ENCODE measurements at places on chromosomes 11 and 22.

GRCh38 chr11:47447906-47448305, 1.0 kb downstream of the RAPSN start:
- no peak for DNase-seq

- DNase-seq: peak; percentile 37
Measured at GRCh38 chr22:23237841-23238240, 57.5 kb downstream of the BCR start.

- DNase-seq: no peak
Measured at GRCh38 chr11:1487851-1488574, 1.4 kb upstream of the MOB2 start.

- no peak for DNase-seq
Measured at GRCh38 chr22:47301820-47302475, 539.5 kb downstream of the TBC1D22A start.

DNA sequence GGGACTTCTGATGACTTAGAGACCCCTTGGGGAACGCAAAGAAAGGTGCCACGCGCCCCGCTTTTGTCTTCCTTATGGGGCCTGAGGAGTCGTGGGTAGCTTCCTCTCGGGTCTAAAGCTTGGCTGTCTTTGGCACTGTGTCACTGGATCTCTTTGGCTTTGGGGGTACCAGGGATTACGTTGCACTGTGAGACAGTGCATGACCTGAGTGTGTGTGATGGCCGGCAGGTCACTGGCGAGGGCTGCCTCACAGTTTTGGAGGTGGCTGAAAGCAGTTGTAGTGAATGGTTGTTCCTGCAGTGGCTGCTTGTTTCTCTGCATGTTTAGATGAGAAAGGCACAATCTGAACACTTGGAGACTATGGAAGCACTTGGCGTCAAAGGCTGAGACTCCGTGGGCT, 5.8 kb upstream of the ARSA start:
- no peak for DNase-seq

- DNase-seq: peak; percentile 11
Measured at GRCh38 chr11:86068138-86068871, 579 bp downstream of the PICALM start.

DNA sequence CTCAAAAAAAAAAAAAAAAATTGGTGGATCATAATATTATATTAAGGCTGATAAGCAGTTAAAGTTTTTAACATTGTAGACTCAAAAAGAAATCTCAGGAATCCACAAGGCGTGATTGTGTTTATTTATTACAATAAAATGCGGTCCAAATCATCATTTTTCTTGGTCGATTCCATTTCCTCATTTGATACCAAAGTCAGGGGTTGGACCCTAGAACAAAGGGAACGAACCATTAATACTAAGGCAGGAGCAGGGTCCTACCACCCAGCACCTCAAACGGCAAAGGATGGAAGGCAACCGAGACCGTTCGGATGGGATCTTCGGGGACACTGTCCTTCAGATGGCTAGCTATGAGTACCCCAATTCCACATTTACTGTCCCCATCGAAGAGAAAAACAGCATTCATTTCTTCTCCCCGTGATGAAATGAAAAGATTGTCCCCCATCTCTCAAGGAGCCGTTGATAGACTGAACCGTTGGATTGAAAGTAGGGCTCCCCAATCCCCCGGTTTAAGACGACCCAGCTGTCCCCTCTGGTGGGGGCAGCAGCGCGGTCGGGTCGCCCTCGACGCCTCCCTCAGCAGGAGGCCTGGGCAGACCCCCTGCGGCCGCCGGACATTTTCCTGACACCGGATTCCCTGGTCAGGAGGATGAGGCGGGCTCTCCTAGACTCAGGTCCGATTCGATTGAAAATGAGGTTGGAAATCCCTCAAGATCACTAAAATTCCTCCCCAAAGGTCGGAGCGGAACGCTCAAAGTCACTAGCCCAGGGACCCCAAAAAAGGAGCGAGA, 607 bp downstream of the DMC1 start:
- DNase-seq: no peak

- DNase-seq: no peak
Measured at GRCh38 chr22:22773427-22773826, 114.2 kb upstream of the IGLL5 start.

DNA sequence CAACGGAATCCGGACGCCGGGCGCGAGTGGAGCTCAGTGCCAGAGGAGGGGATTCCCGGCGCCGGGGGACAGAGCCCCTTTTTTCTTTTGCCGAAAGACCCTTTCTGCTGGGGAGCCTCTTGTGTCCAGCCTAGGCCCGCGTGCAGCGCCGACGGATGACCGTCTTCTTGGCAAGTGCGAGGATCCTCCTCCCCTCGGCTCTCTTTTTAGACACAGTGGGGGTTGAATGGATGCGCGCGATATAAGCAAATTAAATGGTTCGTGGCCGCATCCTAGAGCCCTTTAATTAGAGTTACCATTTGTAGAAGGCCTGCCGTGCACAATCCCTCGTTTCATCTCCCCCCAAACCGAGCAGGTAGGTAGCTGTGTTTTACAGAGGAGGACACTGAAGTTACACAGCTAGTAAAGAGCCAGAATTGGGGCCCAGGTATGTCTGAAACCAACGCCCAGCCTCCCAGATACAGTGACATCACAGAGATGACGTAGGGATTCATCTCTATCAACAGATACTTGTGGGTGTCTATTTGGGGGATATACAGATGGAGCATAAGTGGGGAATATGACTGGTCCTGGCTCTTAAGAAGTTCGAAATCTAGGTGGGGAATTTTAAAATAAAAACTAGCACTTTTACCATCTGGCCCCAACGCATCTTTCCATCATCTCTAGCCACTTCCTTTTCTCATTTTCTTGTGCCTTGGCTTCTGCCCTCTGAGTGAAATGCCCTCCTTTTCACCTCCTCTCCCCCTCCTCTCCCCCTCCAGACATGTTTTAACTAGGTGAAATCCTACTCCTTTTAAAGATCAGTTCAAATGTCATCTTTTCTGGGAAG, 875 bp downstream of the TCP11L1 start:
- DNase-seq: peak; percentile 21

GRCh38 chr11:96817482-96818399, 427.9 kb downstream of the JRKL start:
- DNase-seq: no peak

GRCh38 chr22:27011133-27011532, 353.7 kb downstream of the MIAT start:
- no peak for DNase-seq

DNA sequence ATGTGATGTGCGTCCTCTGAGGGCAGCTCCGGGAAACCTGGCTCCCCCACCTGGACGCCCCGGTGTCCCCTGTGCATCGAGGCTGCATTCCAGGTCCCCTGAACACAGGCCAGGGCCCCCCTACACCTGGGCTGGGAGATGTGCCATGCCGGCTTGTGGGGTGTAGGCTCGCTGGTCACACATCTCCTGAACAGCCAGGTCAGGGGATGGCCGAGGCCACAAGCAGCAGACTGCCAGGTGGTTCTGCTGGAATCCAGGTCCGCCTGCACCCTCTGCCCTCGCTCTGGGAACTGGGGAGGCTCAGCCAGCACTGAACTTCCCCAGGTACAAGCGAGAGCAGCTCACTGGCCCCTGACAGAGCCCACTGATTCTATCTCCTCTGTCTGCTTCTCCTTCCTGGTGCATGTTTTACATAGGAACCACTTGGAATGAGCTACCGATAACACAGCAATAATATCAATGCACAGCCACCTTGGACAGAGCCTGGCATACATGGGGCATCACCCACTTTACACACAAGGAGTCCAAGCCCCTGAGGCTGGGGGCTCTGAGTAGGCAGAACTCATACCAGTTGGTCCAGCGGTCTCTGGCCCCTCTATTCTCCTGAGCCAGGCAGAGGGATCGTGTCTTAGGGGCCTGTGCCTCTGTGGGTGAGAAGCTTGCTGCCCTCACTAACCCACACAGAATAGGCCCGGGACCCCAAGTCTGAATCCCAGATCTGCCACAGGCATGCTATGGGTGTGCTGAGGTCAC, 46.8 kb downstream of the TBX1 start:
- DNase-seq: no peak

GRCh38 chr11:42234451-42234951, 775.0 kb upstream of the LRRC4C start:
- no peak for DNase-seq

- no peak for DNase-seq
Measured at GRCh38 chr22:37433786-37434185, 6.5 kb upstream of the ELFN2 start.

DNA sequence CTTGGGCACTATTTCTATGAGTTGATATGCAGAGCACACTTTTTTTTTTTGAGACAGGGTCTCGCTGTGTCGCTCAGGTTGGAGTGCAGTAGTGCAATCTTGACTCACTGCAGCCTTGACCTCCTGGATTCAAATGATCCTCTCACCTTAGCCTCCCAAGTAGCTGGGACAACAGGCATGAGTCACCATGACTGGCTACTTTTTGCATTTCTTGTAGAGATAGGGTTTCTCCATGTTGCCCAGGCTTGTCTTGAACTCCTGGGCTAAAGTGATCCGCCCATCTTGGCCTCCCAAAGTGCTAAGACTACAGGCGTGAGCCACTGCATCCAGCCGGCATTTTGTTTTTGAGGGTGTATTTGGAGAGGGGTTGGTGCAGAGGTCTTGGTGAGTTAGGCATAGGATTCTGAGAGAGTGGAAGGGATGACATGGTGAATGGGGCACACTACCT, 29.9 kb upstream of the MTCH2 start:
- DNase-seq: no peak

GRCh38 chr22:48757581-48757980, 1070.1 kb downstream of the BRD1 start:
- DNase-seq: no peak

DNA sequence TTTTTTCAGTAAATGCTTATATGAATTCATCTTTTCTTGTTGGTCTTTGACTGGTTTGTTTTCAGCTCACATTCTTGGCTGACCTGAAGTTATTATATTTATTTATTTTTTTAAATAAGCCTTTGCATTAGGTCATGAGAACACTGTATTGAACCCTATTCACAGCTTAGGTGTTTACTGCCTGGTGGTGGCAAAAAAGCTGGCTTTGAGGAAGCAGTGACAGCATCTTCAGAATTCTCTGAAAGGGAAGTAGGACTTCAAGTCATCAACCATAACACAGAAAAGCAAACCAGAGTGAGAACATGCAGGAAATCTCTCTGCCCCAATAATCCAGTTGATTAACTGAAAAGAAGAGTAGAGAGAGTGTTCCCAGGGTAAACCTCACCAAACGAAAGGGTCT, 30.3 kb upstream of the MMP13 start:
- no peak for DNase-seq

- DNase-seq: no peak
Measured at GRCh38 chr11:102553835-102554282, 23.3 kb upstream of the MMP7 start.

- DNase-seq: no peak
Measured at GRCh38 chr22:42549331-42550060, 4.3 kb upstream of the SERHL2 start.

GRCh38 chr22:41579997-41580355, 9.7 kb downstream of the PMM1 start:
- DNase-seq: no peak

- no peak for DNase-seq
Measured at GRCh38 chr11:112364962-112365481, 104.4 kb upstream of the PLET1 start.

DNA sequence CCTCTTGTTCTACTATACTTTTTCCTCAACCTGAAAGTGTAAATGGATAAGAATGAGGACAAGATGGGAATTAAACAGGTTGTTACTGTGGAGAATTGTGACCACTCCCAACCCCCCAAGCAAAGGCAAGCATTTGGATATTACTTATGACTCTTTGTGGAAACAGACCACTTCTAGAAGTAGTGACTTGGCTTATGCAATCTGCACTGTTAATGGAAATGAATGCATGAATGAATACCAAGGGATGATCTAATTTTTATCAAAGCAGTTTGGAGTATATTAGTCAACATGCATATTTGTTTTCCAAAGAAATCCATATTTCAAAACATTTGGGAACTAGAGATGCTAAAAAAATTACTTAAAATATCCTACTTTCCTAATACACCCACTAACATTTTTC, 35.3 kb downstream of the AMOTL1 start:
- DNase-seq: no peak

Measured in activated T-cell treated with anti-CD3 and anti-CD28 coated beads, Interleukin-2, amount 50 U/mL, for 4 hours (primary cell).